ENCODE measurements at places on chromosomes 16 and 17.

GRCh38 chr16:10957771-10958482 lies 13.6 kb downstream of the CLEC16A start:
- DNase-seq, result no peak

- DNase-seq, result peak; percentile 40
These were observed 91.8 kb upstream of the CLEC18A start for GRCh38 chr16:69859105-69859989.

GRCh38 chr16:27564224-27564623 lies 14.3 kb downstream of the KATNIP start:
- no peak for DNase-seq

GRCh38 chr17:32915245-32915644 lies 12.7 kb upstream of the TMEM98 start:
- no peak for DNase-seq

GRCh38 chr17:83026311-83026811 lies 53.0 kb upstream of the METRNL start:
- DNase-seq, result no peak

DNA sequence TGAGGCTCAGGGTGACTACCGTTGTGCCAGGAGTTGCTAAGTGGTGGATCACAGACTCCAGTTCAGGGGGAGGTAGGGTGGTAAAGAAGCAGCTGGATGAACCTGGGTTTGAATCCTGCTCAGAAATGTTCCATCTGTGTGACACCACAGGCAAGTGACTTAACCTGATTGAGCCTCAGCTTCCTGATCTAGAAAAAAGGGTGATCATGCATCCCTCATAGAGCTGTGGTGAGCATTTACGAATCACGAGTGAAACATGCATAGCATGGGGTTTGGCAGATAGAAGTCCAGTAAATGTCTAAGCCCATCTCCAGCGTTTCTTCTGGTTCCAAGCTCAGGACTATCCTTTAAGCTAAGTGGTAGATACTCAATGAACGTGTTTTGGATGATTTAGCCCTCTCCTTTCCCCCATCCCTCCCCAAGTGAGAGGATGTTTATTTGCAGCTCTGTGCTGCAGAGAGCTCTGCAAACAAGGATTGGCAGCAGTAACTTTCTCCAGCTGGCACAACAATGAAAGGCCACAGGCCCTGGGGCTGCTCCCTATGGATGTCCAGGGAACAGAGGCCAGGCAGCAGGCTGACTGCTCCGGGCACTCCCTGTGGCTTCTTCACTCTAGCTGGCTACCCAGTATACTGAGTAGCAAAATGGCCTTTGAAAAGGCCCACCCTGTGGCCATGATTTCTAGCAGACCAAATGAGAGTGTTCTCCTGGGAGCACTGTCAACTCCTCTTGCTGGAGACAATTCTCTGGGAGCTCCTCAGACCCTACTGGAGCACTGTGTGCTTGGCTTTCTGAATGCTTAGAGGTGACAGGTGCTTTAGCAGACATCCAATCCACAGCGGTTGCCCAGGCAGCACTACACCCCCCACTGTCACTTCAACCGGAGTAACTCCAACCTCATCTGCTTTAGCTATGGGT lies 21.3 kb downstream of the CA4 start:
- no peak for DNase-seq

- peak; percentile 72 for DNase-seq
These were observed 53.3 kb downstream of the GOSR1 start for GRCh38 chr17:30530346-30531025.

DNA sequence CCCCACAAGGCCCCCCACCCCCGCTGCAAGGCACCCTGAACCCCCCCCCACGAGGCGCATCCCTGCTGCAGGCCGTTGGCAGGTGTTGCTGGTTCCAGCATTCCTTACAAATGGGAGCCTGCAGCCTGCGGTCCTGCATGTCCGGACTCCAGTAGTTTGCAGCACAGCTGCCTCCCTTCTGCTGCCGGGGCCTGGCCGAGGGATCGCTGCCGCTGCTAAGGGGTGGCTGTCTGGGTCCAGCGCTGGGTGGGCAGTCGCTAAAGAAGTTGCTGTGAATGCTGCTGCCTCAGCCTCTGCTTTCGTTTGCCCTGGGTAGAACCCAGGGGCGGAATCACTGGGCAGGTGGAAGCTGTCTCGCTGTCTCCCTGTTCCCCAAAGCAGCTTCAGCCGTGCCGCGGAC lies 11.8 kb downstream of the UTS2R start:
- no peak for DNase-seq

DNA sequence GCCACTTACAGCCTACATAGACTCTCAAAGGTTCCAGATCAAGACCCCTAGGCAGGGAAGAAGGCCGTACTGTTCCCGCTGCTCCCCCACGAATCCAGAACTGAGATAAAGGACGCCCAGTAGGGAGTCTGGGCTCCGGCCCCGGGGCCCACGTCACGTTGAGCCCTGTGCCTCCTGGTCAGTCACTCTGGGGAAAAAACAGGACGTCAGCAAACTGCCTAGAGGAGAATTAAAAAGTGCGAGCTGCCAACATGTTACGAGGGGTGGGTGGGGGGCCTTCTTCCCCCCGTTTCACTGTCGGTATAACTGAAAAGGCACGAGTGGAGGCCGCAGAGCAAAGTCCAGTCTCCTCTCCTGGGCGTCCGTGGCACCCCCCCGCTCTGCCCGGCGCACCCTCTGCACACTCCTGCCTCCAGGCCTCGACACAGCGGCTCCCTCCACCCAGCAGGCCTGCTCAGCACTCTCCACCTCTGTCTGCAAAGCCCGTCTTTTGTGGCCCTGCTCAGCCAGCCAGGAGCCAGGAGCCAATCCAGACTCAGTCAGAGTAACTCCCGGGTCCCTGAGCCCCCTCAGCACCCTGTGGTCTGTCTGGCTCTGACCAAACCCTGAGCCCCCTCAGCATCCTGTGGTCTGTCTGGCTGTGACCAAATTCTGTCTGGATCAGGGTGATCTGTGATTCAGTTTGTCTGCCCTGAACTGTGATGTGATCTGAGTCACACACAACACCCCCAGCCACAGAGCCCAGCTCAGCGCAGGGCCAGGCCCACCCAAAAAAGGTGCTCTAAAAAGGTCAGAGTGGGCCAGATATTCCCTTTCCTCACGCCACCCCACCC lies 6.2 kb downstream of the ITGAE start:
- DNase-seq, result peak; percentile 94
